ENCODE measurements at places on chromosomes 3 and 15.
A peak's percentile ranks its signal among the peaks of the same experiment; 100 is the strongest.

DNA sequence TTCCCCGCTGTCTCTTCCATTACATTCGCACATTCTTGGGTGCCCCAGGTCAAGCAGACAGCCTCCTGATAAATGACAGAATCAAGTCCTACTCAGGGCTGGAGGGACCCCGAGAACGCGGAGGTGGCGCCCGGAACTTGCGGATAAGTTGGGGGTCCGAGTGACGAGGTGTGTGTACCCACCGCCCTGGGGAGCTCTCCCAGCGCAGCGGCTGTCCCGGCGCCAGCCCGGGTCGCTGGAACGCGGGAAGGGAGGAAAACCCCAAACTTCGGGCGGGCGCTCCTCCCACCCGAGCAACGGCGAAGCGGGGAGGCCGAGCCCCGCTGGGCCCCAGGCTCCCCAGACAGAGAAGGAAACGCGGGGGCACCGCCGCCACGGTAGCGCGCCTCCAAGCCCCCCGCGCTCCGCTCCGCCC lies 550 bp downstream of the CLN6 start:
- no peak for DNase-seq

DNA sequence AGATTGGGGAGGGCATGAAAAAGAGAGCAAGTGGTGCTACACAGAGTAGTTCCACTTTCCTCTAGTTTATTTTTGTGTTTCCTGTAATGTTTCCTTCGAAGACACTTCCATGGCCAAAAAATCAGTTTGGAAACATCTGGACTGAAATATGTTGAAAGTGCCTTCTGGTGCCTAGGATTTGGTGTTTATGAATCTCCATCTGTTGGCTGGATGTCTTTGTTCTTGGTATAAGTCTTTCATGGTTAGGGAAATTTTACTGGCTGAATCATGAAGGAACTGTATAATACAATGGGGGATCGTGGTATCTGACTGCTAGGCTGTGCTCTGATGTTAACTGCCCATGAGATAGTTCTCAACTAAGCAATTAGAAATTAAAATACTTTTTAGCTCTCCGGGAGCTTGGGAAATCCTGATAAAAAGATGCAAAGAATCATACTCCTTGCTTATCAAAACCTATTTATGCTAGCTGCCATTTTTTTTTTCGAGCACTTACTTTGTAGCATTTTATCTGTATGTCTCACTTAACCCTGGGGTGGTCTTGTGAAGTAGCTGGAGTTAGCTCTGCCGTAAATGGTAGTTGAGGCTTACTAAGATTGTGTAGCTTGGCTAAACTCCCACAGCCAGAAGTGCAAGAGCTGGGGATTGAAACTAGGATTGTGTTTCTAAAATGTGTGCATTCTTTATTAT lies 21.9 kb downstream of the AKAP13 start:
- DNase-seq, result peak; percentile 51

DNA sequence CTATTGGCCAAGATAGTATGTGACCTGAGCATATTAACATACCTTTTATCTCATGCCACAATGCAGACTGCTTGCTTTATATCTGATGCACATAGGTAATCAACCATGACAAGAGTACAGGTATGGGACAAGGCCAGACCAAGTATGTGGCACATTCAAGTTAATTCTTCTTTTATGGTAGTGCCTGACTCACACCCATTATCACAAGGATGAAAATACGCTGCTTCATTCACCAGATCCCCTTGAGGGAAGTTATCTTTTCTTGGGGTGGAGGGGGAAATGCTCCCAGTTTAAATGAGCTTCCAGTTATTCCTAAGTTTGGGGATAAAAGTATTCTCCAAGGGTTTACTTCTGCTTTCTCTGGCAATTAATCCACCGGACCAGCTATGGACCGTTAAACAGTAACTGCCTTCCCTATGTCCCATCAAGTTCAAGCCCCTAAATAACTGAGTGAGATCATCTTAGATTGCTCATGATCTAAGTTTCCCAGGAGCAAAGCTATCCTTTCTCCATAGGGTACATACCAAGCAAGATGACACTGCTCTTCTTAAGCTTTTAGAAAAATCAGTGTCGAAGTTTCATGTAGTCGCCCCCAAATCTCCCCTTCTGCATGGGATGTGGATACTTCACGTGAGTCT lies 1.9 kb downstream of the COL8A1 start:
- peak; percentile 60 for DNase-seq

GRCh38 chr3:127987309-127987995 lies 64.8 kb upstream of the SEC61A1 start:
- DNase-seq, result no peak

GRCh38 chr15:64583519-64583918 lies 123.1 kb downstream of the ZNF609 start:
- no peak for DNase-seq

DNA sequence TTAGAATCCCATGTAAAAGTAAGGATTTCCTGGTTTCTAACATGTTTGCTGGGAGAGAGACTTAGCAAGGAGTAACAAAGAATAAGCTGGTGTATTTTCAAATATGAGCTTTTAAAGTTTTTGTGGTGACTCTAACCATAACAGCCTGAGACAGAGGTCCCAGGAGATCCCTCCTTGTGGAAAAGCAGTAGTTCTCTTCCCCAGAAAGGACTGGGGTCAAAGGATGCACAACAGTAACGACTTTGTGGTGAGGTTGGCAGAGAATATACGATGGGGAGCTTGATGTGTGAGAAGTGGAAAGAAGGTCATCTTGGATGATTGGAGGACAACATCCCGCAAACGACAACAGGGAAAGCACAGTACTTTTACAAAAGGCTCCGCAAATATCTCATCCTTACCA lies 38.2 kb downstream of the ABHD5 start:
- no peak for DNase-seq

DNA sequence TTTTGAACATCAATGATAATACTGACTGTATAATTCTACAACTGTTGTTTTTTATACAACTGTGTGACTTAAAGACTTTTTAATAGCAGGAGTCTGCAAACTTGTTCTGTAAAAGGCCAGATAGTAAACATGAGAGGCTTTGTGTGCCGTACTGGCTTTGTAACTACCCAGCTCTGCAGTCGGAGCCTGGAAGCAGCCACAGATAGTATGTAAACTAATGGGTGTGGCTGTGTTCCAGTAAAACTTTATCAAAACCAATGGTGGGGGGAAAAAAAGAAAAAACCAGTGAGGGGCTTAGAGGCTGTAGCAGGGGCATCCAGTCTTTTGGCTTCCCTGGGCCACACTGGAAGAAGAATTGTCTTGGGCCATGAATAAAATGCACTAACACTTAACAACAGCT lies 11.9 kb downstream of the ASB7 start:
- DNase-seq, result no peak

DNA sequence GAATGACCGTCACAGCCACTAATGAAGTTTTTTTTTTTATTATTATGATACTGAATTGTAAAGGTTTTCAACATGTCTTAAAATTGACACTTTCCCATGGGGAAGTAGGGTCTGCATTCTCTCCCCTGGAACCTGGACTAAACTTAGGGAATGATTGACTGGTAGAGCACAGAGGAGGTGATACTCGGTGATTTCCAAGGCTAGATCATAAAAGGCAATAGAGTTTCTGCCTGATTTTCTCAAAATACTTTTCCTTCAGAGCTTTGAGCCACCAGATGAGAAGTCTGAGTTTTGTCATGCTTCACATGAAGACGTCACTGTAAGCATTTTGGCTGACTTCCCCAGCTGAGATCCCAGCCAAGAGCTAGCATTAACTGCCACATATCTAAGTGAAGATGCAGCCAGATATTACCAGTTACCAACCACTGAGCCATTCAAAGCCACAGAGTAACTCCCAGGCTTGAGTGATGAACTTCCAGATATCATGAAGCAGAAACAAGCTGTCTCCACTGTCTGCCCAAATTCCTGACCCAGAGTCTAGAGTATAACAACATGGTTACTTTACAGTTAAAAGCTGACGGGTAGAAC lies 105.8 kb downstream of the LSAMP start:
- DNase-seq, result no peak

DNA sequence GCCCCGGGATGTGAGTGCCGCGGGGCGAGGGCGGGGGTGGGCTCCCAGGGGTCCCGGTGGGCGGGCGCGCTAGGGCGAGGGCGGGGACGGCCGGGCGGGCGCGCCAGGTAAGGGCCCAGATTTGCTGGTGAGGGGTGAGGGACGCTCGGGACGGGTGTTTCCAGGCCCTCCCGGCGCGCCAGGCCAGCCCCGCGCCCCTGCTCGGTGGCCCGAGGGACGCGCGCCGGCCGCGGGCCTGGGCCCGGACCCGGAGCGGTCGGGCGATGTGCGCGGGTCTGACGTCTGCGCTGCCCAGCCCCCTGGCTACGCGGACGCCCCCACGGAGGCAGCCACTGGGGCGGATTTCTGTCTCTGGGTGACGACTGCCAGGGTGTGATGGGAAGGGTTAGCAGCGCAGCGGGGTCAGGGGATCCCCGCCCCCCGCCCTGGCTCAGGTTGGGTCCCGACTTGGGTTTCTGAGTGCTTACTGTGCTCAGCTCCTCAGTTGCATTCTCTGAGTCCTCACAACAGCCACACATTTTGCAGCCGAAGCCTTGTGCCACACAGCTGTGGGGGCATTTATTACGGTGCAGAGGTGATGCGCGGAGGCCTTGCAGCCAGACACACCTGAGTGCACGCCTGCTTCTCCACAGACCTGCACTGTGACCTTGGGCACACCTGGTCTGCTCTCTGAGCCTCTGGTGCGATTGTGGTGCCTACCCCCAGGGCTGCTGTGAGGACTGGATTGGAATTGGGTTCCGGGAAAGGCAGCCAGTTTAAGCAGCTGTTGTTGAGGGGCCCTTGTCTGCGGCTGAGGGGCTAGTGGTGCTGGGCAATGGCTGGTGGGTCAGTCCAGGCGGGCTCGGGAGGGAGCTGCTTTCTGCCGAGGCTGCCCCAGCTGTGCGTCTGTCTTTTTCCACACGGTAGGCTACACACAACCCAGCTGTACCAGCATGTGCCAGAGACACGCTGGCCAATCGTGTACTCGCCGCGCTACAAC lies 523 bp downstream of the HDAC11 start:
- no peak for DNase-seq

DNA sequence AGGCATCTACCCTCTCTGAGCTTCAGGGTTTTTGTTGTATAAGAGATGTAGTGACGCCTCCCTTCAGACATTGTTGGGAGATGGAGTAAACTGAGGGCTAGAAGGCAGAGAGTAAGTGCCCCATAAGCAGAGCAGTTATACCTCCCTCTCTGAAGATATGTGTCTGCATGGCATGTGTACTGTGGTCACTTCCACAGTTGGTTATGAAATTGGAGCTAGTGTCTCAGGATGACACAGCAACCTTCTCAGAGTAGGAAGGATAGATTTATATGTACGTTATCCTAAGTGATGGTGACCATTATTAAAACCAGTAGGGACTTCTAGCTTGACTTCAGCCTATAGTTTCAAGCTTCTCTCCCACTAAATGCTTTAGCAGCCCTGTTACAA lies 17.9 kb downstream of the PXK start:
- no peak for DNase-seq

GRCh38 chr15:40248006-40248783 lies 9.3 kb downstream of the PAK6 start:
- no peak for DNase-seq

DNA sequence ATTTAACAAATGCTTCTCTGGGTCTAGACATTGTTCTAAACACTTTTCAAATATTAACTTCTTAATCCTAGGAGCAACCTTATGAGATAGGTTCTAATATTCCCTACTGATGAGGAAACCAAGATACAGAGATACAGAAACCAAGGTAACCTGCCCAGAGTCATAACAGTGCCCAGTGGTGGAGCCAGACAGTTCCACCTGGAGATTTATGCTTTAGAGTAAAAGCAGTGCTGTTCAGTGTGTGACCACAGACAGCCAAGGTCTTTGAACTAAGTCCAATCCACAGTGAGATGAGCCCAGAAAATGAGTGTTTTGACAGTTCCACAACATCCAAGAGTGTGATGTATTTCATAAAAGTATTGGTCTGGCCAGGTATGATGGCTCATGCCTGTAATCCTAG lies 105.2 kb upstream of the UMPS start:
- DNase-seq, result no peak

- DNase-seq, result no peak
Measured at GRCh38 chr3:102885289-102885688, 450.5 kb downstream of the ZPLD1 start.

DNA sequence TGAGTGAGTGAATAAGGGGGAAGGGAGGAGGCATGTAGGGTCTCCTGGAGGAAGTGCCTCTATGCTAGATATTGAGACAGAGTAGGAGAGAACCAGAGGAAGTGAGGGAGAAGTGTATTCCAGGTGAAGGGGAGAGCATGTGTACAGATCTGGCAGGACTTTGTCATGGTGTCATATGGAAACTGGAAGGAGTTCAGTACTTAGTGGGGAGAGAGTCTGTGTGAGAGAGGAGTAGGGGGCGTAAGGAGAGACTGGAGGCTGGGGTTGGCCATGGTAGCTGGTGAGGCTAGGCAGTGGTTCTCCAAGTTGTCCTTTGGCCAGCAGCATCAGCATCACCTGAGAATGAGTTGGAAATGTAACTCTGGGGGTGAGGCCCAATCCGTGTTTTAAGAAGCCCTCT lies 29.6 kb upstream of the EPHB1 start:
- DNase-seq, result no peak

GRCh38 chr15:58228718-58229117 lies 90.5 kb downstream of the AQP9 start:
- DNase-seq, result no peak

DNA sequence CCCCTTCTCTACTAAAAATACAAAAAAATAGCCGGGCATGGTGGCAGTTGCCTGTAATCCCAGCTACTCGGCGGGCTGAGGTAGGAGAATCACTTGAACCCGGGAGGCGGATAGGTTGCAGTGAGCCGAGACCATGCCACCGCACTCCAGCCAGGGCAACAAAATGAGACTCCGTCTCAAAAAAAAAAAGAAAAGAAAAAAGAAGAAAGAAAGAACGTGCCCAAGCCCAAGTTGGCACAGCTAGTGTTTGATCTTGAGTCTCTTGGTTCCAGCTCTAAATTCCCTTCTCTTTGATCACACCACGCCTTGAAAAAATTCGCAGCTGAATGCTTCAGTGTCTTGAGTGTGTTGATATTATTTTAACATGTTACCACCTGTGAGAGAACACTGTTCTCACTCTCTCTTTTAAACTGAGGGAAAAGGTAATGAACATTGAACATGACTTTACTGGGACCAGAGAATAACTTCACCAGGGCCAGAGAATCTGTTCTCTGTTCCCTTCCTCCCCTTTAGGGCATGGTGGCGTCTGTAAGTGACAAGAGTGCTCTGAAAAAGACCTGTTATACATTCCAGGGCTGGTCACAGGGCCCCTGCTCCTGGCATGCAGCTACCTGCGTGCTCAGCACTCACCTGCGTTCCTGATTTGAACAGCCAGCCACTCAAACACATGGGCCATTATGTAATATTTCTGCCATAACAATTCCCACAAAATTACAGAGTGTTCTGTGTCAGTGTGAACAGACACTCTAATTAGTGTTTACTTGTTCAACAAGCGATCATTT lies 19.0 kb downstream of the SLCO3A1 start:
- no peak for DNase-seq

- no peak for DNase-seq
Measured at GRCh38 chr15:90458061-90458460, 70.0 kb downstream of the IQGAP1 start.

DNA sequence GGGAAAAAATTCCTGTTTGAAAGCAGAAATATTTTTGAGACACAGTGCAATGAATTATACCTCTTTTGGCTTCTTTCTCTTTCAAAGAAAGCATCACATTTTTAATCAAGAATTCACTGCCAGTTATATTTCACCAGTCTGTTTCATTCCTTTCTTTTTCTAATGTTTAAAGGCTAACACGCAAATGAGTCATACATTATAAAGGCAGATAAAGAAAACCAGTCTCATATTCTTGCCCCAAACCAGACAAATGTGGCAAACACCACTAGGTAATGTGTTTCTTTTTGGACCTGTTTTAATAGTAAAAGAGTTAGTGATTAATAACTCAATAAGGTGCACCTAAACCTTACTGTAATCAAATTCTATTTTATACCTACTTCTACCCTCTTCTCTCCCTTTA lies 83.8 kb downstream of the PLOD2 start:
- DNase-seq, result no peak

- no peak for DNase-seq
Measured at GRCh38 chr3:149475451-149476060, 1.1 kb downstream of the TM4SF4 start.

Measured in endothelial cell of umbilical vein (primary cell).